ENCODE measurements at places on chromosomes 13 and 19.

GRCh38 chr19:4711211-4711610 is 12.4 kb downstream of the DPP9 start:
- no peak for DNase-seq

GRCh38 chr19:5559804-5560133 is 8.0 kb downstream of the TINCR start:
- DNase-seq: no peak

GRCh38 chr13:41994696-41995095 is 33.8 kb upstream of the VWA8 start:
- no peak for DNase-seq

GRCh38 chr13:99067159-99067985 is 89.5 kb upstream of the DOCK9 start:
- DNase-seq: no peak

GRCh38 chr13:113350065-113350937 is 13.6 kb downstream of the GRTP1 start:
- DNase-seq: no peak
